ENCODE measurements at places on chromosomes 16 and 17. TPM values are rescaled to one million over a fixed set of nuclear protein-coding genes. Genes with fewer than 3 reads are reported as not detected.

Gene VASN
- total RNA-seq = 0.10 TPM

Gene ORC6
- total RNA-seq = 36.5 TPM

Gene RPRML
- not detected for total RNA-seq

Gene LDHD
- 0.27 TPM for total RNA-seq

Gene CTRB2
- not detected for total RNA-seq

Data from T-helper 1 cell treated with Interleukin-12 subunit alpha and Interleukin-12 subunit beta and Interleukin-4 antibody, amounts not matched to agents 30 ng/mL and 1 ng/mL, for 36 hours (primary cell).